ENCODE measurements at places on chromosomes 11 and 22.

GRCh38 chr11:27656806-27657483, 43.3 kb downstream of the BDNF start:
- DNase-seq, result no peak

GRCh38 chr11:69328231-69328630, 34.3 kb downstream of the MYEOV start:
- no peak for DNase-seq

GRCh38 chr11:75650167-75650723, 18.6 kb downstream of the MAP6 start:
- DNase-seq, result no peak

GRCh38 chr22:22877523-22878210, 9.9 kb upstream of the IGLL5 start:
- no peak for DNase-seq

GRCh38 chr11:29293825-29294224, 723.0 kb downstream of the KCNA4 start:
- DNase-seq, result peak; percentile 63

- no peak for DNase-seq
These were observed 152.0 kb downstream of the LRRC4C start for GRCh38 chr11:41307296-41308080.

DNA sequence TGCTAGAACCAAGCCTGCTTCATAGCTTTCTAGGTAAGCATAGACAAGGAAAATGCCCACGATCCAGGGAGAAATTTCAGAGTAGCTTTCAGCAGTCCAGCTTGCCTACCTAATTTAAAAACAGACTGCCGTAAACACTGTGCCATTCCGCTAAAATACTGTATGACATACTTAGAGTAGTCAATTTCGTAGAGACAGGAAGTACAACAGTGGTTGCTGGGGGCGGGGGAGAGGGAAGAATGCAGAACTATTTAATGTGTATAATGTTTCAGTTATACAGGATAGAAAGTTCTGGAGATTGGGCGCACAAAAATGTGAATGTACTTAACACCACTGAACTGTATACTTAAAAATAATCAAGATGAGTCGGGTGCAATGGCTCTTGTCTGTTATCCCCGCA, 56.7 kb downstream of the C11orf58 start:
- no peak for DNase-seq

DNA sequence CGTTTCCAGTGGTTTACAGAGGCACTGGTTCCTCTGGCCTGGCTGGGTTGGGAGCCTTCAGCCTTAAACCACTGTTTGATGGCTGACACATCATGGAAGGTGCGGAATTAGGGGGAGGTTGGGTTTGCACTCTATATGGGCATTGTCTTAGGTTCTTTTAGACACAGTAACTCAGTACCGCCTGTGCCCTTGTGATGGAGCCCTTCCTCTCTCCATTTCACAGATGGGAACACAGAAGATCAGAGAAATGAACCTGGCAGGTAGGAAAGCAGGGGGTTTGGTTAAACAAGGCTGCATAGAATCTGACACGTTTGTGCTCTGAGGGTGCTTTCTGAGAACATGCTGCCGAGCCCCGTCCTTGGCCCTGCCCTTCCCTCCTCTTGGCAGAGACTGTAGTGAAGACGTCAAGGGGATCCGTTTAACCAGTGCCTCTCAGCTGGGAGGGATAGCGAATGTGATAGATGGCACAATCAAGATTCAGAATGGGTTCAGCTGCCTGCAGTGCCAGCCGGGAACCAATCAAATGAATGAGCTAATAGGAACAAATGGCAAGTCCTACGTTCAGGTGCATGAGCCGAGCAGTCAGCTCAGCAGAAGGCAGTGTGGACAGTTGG, 228.6 kb downstream of the TBC1D22A start:
- DNase-seq, result no peak

DNA sequence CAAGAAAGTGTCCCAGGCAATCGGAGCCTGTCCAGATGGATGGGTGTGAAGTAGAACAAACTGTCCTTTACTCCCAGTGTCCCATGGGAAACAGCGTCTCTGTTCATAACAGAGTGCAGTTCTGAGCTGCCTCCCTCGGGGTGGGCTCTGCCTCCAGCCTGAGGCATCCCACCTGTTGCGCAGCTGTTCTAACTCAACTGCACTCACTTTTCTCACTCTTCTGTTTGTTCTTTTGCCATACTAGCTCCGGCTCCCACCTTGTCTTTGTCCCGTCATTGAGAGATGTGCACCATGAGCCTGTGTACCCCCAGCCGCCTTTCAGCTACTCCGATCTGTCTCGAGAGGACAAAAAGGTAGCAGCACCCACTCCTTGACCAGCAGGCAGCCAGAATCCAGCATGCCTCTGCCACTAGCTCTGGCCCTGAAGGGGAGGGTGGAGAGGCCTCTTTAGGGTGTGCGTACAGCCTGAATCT, 20.7 kb upstream of the CDC42EP2 start:
- no peak for DNase-seq

GRCh38 chr11:25441421-25441820, 890.5 kb upstream of the ANO3 start:
- no peak for DNase-seq

DNA sequence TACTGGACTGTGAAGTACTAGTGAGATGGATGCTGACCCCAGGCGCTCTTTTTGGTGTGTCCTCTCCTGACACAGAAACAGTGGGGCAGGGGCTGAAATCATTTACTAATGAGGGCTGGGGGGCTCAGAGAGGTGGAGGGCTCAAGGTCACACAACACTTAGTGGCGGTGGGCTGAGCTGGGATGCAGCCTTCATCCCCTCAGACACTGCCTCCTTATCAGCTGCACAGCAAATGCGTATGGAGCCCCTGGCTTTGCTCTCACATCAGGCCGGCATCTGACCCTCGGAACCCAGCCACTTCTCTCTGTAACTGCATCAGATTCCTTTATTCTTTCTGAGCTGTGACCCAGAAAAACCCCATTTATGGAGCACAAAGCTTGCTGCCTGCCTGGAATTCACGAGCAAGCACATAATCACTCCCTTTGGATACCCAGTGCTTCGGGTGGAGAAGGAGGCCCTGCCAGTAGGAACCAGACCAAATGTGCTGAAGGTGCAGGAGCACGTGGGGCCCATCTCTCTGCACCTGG, 736.6 kb downstream of the TBC1D22A start:
- DNase-seq, result no peak

DNA sequence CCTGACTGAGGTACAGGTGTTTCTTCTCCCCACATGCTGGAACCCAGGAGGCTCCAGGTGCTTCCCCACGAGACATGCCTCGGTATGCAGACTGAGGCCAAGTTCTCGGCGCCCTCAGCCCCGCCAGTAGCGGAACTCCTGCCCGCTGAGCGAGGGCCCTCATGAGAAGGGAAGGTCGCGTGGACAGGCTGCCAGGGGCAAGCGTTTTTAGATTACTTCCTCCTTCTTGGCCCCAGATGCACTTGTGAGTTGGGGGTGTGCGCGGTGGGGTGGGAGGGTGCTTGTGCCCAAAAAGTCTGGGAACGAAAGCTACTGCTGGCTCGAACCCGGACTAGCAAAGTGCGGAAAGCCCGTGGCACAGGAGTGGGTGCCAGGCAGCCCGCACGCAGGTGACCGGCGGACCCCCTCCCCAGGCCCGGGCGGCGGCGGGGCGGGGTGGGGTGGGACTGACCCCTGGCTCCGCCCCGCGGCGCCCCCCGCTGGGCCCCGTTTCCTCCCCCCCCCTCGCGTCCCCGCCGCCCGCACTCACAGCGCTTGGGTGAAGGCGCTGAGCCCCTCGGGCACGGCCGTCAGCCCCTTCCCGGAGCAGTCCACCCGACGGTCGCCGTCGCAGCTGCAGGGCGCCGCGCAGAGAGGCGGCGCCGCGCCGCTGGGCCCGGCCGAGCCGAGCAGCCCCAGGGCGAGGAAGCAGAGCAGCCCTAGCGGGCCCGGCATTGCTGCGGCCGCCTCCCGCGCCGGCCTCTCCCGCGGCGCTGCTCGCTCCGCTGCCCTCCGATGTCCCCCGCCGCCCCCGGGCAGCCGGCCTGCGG, 797 bp downstream of the LGR4 start:
- no peak for DNase-seq

Measured in AG04449 (cell line).